ENCODE measurements at places on chromosomes 1 and 21.

GRCh38 chr1:246566813-246567645, 773 bp downstream of the CNST start:
- H3K36me3 ChIP-seq = peaks cover 9% of the 10 kb centered on the region
- peak overlapping the region; percentile 85 for H3K27ac ChIP-seq
- no peaks in the 10 kb centered on the region for H3K27me3 ChIP-seq
- H3K4me3 ChIP-seq = peak overlapping the region; percentile 82

- H3K4me1 ChIP-seq = no peaks in the 10 kb centered on the region
- 0 out of 2 replicates have a peak, but pooled peaks cover 4% of the 10 kb centered on the region for H3K36me3 ChIP-seq
- peak; percentile 53 for DNase-seq
- H3K4me3 ChIP-seq = no peak overlapping the region
- no peak overlapping the region for H3K27ac ChIP-seq
Observed at GRCh38 chr1:88973520-88974137, 18.8 kb downstream of the KYAT3 start.

DNA sequence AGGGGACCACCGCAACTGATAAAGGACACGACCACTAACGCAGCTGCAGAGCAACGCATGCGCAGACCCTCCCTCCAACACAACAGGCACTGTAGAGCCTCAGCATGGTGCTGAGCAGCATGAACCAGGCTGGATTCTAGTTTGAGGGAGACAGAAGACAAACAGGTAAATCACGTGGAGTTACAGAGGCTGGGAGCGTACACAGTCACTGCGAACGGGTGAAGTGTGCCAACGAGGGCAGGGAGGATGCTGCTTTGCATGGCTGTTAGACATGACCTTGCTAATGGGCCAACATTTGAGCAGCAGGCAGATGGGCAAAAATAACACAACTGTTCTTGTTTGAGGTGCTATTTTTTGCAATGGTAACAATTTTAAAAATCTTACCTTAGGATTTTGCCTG, 55.2 kb upstream of the NADK start:
- peaks cover 11% of the 10 kb centered on the region for H3K4me1 ChIP-seq
- no peak for DNase-seq
- no peak overlapping the region for H3K27ac ChIP-seq
- H3K36me3 ChIP-seq = peaks cover 55% of the 10 kb centered on the region

- no peak overlapping the region for H3K27ac ChIP-seq
- no peak overlapping the region for H3K4me3 ChIP-seq
- no peaks in the 10 kb centered on the region for H3K36me3 ChIP-seq
- no peak for DNase-seq
- H3K27me3 ChIP-seq = peaks cover 7% of the 10 kb centered on the region
Observed at GRCh38 chr1:210246447-210246846, 13.9 kb downstream of the SERTAD4 start.

DNA sequence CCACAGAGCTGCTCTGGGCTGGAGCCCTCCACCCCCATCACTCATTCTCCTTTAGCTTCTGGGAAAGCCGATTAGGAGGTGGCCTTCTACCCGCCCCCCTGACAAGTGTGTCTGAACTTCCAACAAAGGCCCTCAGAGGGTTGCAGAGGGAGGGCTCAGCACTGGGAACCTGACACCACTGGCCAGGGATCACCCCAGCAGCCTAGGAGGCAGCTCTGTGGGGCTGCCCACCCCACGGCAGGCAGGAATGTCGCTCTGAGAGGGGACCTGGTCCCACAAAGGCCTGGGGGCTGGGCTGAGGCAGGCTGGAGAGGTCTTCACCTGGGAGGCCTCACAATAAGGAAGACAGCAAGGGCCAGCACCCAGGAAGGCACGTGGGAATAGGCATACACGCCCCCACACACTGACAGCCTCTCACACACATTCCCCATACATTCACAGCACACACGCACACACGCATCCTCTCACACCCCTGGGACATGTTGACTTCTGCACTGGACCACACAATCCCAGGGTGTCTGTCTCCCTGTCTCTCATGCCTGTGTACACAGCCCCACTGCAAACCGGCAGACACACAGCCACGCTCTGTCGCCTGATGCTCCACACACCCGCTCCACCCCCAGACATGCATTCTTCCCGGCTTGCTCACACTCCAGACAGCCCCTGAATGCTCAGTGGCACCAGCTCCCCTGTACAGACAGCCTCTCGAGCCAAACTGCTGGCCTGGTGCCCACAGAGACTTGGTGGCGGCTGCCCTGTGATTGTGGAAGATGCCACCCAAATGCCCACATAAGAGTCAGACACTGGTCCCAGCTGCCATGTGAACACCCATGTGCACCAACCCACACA, 30.7 kb downstream of the DMBX1 start:
- peak overlapping the region; percentile 25 for H3K4me3 ChIP-seq
- no peaks in the 10 kb centered on the region for H3K36me3 ChIP-seq
- peak overlapping the region; percentile 20 for H3K27ac ChIP-seq

DNA sequence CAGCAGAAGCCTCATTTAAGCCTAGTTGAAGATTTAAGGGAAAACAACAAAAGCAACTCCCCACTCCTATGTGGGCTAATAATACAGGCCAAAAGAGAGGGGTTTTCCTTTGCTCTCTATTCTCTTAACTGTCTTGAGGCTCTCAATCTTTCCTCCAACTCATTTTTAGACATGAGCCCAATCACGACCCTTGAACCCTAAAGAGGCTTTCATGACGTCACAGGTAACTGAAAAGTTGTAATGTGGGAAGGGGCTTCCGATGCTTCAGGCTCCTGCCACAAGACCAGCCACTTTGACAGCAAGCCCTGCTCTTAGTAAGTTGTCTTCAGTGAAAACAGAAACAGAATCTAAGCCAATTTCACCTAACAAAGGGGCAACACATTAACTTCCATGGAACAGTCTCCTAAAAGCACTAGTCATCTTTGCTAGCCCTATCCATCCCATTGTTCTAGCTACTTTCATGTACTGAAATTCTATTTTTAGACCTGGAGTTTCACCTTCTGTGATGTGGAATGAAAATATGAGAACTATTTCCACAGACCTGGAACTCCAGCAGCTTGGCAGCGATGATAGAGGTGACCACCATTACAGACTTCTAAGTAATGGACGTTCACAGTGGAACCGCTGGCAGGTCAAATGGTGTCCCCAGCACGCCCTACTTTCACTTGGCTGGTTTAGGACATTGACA, 36.3 kb downstream of the GPR161 start:
- H3K36me3 ChIP-seq = no peaks in the 10 kb centered on the region
- no peaks in the 10 kb centered on the region for H3K27me3 ChIP-seq
- no peak overlapping the region for H3K4me3 ChIP-seq
- DNase-seq = no peak
- no peaks in the 10 kb centered on the region for H3K4me1 ChIP-seq

DNA sequence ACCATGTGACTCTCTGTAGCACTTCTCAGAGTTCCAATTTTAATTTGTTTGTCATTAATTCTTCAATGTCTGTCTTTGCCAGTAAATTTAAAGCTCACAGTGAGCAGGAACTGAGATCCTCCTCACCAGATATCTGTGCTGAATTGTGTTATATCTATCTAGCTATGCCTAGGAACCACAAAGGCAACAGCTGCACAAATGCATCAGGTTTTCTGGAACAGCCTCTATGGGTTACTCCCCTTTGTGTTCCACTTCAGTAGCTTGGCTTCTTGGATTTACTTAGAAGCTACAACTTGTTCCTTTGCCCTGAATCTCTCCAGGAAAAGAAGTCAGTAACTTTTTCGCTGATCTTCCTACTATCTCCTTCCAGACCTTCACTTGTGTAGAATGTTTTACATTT, 1237.8 kb upstream of the ADGRL4 start:
- peaks cover 23% of the 10 kb centered on the region for H3K4me1 ChIP-seq
- no peaks in the 10 kb centered on the region for H3K36me3 ChIP-seq
- peak overlapping the region; percentile 81 for H3K27ac ChIP-seq
- no peaks in the 10 kb centered on the region for H3K27me3 ChIP-seq
- DNase-seq = peak; percentile 77
